Amygdala (tissue), 56 donors: ENCODE measurements at places on chromosomes 7 and 10.

GRCh38 chr7:94375691-94376090 lies 19.0 kb upstream of the COL1A2 start:
- DNase-seq, result no peak

DNA sequence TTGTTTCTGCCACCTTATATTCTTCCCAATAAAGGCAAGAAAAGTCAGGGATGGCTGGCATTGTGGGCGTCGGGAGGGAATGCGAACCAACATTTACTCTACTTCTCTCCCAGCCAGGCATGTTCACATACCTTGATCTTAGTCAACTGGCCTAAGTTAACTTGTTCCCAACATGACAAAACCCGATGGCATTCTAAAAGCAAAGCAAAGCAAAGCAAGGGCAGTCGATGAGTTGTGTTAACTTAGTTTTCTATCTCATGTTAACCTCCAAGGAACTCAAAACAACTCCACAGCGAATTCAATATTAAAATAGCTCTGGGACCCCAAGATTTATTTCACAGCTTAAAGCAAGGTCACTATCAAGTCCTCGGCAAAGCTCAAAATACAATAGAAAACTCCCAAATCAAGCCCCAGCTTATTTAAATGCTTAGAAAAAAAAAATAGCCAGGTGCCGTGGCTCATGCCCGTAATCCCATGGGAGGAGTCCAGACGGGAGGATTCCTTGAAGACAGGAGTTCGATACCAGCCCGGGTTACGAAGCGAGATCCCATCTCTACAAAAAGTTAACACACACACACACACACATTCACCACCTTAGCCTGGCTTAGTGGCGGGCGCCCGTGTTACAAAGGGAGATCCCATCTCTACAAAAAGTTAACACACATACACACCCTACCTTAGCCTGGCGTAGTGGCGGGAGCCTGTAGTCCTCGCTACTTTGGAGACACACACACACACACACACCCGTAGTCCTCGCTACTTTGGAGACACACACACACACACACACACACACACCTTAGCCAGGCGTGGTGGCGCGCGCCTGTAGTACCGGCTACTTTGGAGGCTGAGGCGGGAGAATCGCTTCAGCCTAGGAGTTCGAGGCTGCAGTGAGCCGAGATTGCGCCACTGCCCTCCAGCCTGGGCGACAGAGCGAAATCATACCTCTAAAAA lies 901 bp upstream of the CCNY start:
- DNase-seq, result no peak

DNA sequence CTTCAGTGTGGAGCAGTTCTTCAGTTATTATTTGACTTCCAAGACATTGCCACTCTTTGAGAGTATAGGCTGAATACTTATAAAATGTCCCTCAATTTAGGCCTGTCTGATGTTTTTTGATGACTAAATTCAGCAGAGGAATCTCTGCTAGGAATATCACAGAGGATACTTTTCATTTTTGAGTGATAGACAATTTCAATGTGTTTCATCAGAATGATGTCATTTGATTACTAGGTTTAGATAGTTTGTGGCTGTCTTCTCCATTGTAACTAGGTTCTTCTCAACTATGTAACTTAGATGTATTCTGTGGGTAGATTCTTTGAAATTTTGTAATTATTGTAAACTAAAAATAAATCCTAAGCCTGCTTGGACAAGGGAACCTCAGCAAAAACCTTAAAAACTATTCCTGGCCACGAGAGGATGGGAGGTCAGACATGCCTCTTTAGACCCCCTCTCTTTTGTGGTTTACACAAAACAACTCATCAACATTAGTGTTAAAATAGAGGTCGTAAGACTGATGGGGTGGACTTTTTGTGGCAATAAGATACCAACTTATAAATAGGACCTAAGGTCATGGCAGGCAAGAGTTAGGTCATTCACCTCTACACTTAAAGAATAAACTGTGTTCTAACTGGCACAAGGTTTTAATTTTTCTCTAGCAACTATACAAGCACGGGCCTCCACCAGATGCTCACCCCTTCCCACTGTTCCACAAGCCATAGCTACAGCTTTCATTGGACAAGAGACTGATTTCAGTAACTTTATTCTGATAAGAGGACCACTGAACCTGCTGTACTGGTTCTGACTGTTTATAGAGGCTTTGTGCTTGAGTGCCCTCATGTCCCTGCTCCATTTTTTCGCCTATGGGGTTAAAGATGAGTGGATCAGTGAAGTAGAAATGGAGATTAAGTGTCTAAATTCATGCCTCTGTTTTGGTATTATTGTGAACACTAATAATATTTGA lies 33.7 kb downstream of the CYP2C8 start:
- no peak for DNase-seq

GRCh38 chr10:104735036-104735756 lies 94.1 kb downstream of the SORCS3 start:
- DNase-seq, result no peak

- no peak for DNase-seq
Measured at GRCh38 chr10:94193466-94193924, 169.2 kb downstream of the NOC3L start.
